ENCODE measurements at places on chromosomes 1 and 21. TPM values are rescaled to one million over a fixed set of nuclear protein-coding genes. Genes with fewer than 3 reads are reported as not detected.

DNA sequence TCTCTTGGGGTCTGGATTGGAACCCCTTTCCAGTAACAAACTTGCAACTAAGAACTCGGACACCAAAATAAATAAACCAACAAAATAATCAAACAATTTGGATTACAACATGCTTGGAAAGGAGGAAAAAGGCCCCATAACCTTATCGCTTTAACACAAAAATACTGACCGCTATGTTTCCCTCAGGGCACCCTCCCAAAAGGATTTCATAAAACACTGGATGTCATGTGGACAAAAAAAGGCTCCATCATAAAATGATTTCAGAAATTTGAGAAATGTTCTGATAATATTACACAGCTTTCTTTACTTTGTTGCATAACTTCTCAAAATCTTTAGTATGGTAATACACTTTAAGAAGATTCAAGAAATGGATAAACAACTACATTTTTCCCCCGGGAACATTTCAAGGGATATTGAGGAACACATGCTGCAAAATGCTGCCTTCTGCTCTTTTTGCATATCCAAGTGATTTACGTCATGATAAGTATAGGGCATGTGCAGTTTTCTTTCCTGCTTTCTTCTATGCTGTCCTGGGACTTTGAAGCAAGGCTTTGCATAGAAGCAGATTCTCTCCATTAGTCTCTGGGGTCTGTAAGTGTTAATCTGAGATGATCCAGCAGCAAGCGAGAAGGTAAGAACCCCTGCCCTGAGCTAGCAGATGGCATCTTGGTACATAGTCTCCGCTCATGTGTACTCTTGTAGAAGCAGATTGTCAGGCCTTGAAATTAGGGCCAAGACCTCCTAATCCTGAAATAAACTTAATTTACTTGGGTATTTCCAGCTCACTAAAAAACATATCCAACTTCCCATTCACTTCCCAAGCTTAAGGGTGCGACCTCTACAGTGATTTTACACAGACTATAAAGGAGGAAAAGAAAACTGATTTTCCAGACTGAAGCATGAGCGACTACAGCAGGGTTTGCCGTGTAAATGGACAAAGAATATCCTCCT, 85.5 kb upstream of the KIAA0040 start:
- no peak overlapping the region for H3K27ac ChIP-seq
- H3K4me1 ChIP-seq, result peaks cover 4% of the 10 kb centered on the region
- peaks cover 2% of the 10 kb centered on the region for H3K27me3 ChIP-seq
- no peaks in the 10 kb centered on the region for H3K36me3 ChIP-seq
- DNase-seq, result no peak
- no peak overlapping the region for H3K4me3 ChIP-seq

- no peak overlapping the region for H3K4me3 ChIP-seq
- peak; percentile 68 for DNase-seq
- H3K36me3 ChIP-seq, result peaks cover 78% of the 10 kb centered on the region
These were observed 96.4 kb downstream of the UBR4 start for GRCh38 chr1:19113697-19114092.

Gene KIAA0040
- 51.0 TPM for total RNA-seq

DNA sequence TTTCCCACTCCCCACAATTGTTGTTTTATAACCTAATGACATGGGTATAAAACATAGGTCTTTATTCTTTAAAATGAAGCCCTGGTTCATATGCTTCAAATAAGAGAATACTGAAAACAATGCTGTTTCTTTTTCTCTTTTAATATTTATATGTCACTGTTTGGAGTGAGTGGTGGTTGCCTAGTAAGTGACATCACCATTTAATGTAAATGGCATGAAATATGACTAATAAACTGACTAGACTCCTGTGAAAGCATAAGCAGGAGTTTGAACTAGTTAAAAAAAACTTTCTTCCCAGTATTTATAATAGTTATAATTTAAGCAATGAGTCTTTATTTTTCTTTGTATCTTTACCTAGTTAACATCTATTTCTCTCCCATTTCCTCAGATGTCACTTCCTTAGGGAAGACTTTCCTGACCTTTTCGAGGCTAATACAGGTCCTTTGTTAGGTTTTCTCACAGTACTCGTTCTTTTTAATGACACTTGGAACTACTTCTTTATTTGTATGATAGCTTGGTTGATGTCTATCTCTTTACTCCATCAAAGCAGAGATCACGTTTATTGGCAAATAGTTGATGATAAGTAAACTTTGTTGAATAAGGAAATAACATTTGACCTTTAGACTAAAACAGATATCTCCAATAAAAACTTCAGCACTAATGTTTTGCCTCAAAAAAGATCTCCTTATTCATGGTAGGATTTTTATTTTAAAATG, 105.4 kb upstream of the PDC start:
- H3K4me1 ChIP-seq, result no peaks in the 10 kb centered on the region
- H3K27ac ChIP-seq, result no peak overlapping the region
- no peaks in the 10 kb centered on the region for H3K36me3 ChIP-seq

- no peak overlapping the region for H3K4me3 ChIP-seq
- H3K27me3 ChIP-seq, result no peaks in the 10 kb centered on the region
These were observed 63.1 kb downstream of the MATN1 start for GRCh38 chr1:30660241-30660640.

DNA sequence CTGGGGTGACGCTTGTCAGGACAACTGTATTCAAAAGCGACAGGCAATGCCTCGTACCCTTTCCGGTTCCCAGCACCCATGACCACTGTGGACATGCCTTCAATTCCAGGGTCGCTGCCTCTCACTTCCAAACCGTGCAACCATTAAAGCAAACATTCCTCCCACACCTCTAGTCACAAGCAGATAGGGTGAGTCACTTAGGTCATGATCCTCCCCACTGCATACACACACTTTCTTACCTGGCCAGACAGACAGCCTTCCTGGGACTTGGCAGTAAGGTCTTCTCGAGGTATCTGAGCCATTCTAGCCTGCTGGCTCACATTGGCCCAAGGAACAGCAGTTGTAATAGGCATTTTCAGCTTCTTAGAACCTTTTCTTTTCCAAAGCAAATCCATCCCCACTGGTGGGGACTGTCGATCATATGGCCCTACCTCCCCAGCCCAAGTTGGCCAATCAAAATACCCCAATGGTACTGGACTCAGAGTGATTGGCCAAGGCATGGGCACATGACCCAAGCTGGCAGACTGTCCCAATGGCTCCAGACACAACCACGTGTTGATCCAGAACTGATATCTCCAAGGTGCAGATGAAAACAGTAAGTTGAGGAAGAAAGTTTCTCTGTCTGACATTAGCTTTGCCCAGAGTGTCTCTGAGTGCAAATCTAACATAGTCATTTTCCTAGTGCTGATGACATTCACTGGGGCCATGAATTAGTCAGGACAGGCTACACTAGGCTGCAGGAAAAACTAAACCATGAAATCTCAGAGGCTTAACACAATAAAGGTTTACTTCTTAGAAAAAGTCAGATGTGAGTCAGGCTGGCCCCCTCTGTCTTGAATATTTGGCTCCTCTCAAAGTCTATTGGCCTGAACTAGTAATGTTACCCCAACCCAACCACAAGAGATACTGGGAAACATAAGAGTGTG, 113.8 kb downstream of the RRAGC start:
- H3K27me3 ChIP-seq, result no peaks in the 10 kb centered on the region
- no peaks in the 10 kb centered on the region for H3K36me3 ChIP-seq
- peaks cover 7% of the 10 kb centered on the region for H3K4me1 ChIP-seq
- no peak overlapping the region for H3K4me3 ChIP-seq
- DNase-seq, result no peak

DNA sequence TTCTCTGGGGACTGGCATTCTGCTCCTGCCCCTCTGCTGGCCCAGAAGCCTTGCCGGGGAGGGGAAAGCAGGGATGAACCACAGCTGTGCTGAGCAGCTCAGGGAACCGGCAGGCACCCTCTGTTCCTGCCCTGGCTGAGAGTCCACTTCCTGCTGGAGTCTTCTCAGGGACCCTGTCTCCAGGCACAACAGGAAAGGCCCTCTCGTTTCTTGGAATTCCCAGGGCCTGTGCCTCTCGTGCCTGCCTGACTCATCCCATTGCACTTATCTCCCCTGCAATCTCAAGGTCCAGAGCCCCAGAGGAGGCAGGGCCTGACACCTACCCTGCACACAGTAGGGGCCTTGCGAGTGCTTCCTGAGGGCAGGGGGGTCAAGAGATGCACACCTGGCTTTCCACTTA, 1.1 kb upstream of the EDN2 start:
- no peak overlapping the region for H3K27ac ChIP-seq
- DNase-seq, result no peak
- H3K27me3 ChIP-seq, result peaks cover 25% of the 10 kb centered on the region
- H3K4me1 ChIP-seq, result peaks cover 3% of the 10 kb centered on the region
- H3K4me3 ChIP-seq, result no peak overlapping the region

Gene TXNIP
- total RNA-seq, result 195 TPM

DNA sequence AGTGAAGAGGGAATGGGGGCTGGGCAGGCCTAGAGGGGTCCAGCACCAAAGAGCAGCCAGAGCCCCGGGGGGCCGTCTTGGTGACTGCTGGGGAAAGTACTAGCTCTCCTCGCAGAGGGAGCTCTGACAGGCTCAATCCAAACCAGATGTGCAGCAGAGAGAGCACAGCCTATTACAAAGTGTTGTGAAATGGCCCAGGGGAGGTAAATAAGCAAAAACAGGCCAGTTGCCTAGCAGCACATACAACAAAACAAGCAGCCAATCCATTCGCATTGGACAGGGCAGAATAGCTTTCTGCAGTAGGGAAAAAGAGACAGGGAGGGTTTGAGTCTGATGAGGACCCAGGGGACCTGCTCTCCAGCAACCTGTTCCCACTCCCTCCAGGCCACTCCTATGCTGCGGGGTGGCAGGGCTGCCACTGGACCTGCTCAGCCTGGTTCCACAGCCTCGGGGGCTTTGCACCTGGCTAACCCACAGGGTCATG, 239.6 kb upstream of the FGGY start:
- H3K27me3 ChIP-seq, result no peaks in the 10 kb centered on the region
- no peak for DNase-seq
- H3K36me3 ChIP-seq, result peaks cover 4% of the 10 kb centered on the region
- H3K4me3 ChIP-seq, result no peak overlapping the region
- H3K4me1 ChIP-seq, result peaks cover 13% of the 10 kb centered on the region
- H3K27ac ChIP-seq, result no peak overlapping the region

DNA sequence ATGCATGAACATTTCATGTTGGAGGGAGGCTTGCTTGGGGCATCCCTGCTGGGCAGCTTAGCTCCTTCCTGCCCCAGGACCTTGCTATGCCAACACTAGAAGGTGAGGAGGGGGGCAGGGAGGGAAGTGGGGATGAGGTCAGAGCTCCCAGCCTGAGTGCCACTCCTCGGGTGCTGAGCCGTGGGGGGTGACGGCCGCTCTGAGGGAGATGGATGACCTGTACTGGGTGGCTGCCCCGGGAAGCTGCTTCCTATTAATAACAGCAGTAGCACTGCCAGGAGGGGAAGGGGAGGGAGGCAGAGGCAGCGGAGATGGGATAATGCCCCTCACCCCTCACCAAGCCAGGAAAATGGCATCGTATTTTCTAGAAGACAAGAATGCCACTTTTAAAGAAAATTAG, 60.6 kb downstream of the UBIAD1 start:
- no peak overlapping the region for H3K27ac ChIP-seq
- H3K4me3 ChIP-seq, result no peak overlapping the region
- DNase-seq, result no peak
- H3K4me1 ChIP-seq, result peaks cover 14% of the 10 kb centered on the region
- no peaks in the 10 kb centered on the region for H3K36me3 ChIP-seq
- H3K27me3 ChIP-seq, result peaks cover 5% of the 10 kb centered on the region

DNA sequence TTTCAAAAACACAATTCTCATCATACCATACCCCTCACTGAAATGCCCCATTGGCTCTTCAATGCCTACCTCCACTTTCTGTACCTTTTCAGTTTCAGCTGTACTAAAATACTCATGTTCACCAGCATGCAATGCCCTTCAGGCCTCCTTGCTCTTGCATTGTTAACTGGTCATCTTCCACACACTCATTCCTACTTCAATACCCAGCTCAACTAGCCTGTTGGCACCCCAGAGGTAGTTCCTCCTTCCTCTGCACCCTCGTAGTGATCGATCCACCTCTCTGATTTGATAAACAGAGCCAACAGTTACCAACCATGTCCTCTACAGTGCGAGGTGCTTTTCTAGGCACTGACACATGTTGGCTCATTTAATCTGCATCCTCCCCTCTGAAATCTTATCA, 46.7 kb downstream of the PGBD5 start:
- H3K4me3 ChIP-seq, result no peak overlapping the region
- no peaks in the 10 kb centered on the region for H3K36me3 ChIP-seq
- DNase-seq, result no peak
- no peak overlapping the region for H3K27ac ChIP-seq
- H3K4me1 ChIP-seq, result no peaks in the 10 kb centered on the region

DNA sequence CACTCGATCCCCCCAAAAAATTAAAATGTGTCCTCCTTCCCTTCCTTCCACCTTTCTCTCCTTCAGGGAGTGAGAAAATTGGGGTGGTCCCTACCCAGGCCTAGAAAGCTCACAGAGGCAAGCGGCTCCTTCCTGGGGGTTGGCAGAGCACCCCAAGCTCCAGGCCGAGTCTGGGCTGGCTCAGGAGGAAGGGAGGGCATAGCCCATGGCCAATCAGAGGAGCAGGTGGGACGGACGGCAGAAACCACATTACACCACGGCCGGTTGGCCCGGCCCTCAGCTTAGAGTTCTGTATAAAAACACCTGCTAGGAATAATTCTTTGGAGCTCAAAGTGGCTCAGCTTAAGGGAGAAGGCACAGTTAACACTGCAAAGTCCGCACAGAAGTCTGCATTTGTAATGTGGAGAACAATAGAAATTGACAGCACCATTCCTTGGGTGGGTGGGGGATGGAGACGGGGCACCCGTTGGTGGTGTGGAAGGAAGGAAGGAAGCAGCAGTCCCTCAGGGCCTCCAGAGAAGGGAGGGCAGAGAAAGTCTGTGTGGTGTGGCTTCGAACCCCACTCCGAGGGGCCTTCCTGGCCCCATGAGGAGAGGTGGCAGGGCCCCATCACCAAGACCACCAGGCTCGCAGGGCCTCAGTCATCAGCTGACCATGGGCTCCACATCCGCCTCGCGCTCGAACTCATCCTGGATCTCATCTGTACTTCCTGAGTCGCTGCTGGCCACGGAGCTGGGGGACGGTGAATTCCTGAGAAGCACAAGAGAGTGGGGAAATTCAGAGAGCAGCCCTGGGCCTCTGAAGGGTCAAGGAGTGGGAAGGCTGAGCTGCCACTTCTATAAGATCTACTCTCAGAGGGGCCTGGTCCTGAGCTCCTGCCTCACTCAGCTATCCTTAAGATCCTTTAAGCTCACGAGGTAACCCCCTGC, 5.8 kb upstream of the ALDH4A1 start:
- H3K4me1 ChIP-seq, result peaks cover 12% of the 10 kb centered on the region
- H3K36me3 ChIP-seq, result peaks cover 19% of the 10 kb centered on the region
- H3K4me3 ChIP-seq, result no peak overlapping the region
- DNase-seq, result no peak
- no peak overlapping the region for H3K27ac ChIP-seq
- no peaks in the 10 kb centered on the region for H3K27me3 ChIP-seq

- H3K4me3 ChIP-seq, result no peak overlapping the region
- H3K27ac ChIP-seq, result no peak overlapping the region
- no peaks in the 10 kb centered on the region for H3K36me3 ChIP-seq
- DNase-seq, result no peak
These were observed 28.3 kb upstream of the PEF1 start for GRCh38 chr1:31672986-31673385.

Gene THEM5
- total RNA-seq, result not detected

GRCh38 chr1:5598824-5599395, 393.3 kb downstream of the NPHP4 start:
- H3K27ac ChIP-seq, result no peak overlapping the region
- H3K4me3 ChIP-seq, result no peak overlapping the region
- DNase-seq, result no peak
- H3K36me3 ChIP-seq, result no peaks in the 10 kb centered on the region

Gene HSPB7
- total RNA-seq, result not detected
